ENCODE measurements at places on chromosomes 3 and 15.
A peak's percentile ranks its signal among the peaks of the same experiment; 100 is the strongest.

GRCh38 chr3:58299075-58299474 is 7.0 kb upstream of the RPP14 start:
- no peak for DNase-seq

DNA sequence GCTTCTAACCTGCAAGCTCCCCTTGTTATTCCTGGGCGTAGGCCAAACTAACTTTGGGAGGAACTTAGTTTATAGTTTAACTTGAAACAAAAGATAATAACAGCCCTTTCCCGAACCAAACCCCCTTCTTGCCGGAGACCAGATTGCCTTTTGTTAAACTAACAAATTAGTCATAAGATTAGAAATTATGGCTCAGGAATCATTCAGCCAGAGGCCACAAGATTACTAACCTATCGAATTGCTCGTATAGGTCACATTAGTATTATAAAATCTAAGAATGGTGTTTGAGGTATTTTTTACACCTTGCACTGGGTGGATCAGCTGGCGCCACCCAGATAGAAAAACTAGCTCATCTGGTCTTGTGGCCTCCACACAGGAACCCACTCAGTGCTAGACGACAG is 65.3 kb upstream of the RAP2B start:
- DNase-seq: no peak

DNA sequence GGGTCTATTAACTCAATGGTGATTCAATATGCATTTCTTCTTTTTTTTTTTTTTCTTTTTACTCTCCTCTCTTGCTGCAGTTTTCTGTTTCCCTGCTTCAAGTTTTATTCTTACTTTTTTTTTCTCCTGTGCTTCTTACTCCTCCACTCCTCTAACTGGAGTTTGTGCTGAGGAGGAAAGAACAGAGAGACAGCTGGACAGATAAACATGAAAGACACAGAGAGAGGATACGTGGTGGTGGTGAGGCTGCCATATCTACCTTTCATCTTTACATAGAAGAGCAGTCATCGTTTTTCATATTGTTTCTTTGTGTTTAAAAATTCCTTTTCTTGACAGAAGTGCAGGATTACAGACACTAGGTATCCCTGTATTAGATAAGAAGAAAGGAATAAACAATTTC is 262.8 kb downstream of the OTOL1 start:
- DNase-seq: no peak

- DNase-seq: peak; percentile 72
Measured at GRCh38 chr15:63752075-63752684, 81.6 kb downstream of the HERC1 start.

DNA sequence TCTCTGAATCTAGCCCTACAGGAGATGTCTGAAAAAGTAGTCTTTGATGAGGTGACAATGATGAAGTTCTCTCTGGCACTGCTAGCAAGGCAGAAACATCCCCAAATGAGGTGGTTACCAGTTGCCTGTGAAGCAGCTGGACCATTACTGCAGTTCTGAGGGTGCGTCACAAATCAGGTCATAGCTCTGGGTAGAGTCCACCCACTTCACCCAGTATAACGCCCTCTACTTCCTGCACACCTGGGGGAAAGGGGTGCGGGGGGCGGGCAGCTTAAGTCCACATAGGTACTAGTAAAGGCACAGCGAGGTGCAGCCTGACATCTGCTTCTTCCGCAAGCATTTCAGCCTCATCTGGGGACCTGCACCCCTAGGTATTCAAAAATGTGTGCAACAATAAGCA is 13.4 kb upstream of the SATB1 start:
- no peak for DNase-seq

DNA sequence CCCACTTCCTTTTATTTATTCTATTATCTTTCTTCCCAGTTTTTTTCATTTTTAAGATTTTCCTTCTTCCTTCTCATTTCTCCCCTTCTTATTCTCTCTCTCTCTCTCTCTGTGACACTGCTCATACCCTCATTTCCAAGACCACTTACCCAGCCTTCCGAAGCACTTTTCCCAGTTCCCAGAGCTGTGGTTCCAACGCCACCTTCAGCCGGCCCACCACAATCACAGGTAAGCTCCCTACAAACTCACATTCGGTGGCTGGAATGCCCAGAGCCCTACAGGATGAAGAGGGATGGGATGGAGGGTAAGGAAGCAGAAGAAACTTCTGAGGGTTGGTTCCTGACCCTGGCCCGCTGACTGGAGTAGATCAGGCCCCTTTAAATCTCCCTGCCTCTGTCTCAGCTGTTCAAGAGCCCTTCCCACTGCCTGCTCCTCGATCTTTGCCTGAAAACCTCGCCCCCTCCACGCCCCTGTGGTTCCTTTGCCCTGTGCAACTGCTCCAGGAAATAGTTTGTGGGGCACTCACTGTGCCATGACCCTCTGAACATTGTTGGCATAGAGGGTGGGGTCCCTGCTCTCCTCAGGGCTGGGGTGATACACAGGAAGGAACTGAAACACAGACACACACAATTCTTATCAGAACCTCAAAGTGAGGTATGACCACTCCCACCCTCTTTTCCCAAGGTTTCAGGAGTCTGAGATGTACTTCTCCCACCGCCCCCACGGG is 4.8 kb downstream of the LPCAT4 start:
- no peak for DNase-seq

GRCh38 chr3:44501971-44502370 is 24.5 kb upstream of the ZNF445 start:
- no peak for DNase-seq

DNA sequence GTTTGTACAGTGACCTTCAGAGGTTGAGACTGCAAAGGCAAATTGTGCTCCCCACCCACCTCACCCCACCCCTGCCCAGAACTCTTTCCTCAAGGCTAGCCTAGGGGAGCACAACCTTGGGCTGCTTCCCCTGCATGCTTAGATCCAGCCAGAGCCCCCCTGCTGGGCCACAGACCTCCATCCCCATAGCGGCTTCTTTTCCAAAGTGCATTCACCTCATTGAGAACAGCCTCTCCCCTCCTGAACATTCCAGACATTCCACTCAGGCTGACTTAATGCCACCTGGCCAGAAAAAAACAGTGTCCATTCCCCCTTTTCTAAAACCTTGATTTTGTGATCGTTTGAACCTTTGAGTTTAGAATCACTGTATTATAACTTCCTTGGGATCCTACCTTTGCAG is 124.4 kb upstream of the TOPAZ1 start:
- DNase-seq: no peak

DNA sequence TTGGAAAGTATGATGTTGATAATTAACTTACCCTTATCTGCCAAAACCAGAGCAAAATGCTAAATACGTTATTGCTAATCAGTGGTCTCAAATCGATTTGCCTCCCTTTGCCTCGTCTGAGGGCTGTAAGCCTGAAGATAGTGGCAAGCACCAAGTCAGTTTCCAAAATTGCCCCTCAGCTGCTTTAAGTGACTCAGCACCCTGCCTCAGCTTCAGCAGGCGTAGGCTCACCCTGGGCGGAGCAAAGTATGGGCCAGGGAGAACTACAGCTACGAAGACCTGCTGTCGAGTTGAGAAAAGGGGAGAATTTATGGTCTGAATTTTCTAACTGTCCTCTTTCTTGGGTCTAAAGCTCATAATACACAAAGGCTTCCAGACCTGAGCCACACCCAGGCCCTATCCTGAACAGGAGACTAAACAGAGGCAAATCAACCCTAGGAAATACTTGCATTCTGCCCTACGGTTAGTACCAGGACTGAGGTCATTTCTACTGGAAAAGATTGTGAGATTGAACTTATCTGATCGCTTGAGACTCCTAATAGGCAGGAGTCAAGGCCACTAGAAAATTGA is 59.7 kb downstream of the DCUN1D1 start:
- DNase-seq: peak; percentile 94

- no peak for DNase-seq
Measured at GRCh38 chr3:126866175-126866759, 116.6 kb upstream of the PLXNA1 start.

DNA sequence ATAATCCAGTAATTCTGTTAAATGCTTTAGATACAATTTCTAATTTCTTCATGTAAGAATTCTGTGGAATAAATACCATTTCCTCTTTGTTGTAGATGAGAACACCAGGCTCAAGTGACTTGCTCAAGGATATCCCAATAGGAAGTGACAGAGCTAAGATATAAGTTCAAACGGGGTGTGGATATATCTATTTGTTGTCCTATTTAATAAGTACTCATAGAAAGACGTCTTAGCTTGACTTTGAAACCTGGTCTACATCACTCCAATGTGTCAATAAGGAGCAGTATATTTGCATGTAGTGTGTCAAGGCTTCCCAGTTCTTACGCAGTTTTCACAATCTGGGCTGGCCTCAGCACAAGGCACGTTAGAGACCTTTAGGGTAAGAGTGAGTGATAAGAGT is 4.7 kb upstream of the GCSAM start:
- DNase-seq: no peak

GRCh38 chr15:42679285-42680141 is 57.4 kb downstream of the CDAN1 start:
- no peak for DNase-seq

DNA sequence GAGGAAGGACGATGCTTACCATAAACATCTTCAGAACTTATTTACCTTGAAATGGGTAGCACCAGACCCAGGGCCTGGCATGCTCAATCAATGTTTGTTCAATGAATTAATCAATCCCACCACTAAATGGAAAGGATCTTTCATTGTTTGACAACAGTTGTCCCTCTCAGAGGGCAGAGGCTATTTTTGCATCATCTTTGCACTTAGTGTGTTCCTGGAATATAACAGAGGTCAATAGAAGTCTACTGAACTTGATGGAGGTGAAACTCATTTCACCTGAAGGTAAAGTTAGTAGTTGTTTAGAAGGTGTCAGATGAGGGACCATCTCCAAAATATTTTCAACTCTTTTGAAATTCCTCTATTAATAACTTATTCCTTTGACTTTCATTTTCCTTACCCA is 36.9 kb upstream of the LACTB start:
- DNase-seq: no peak

- no peak for DNase-seq
Measured at GRCh38 chr3:13507570-13508339, 27.6 kb downstream of the HDAC11 start.

- DNase-seq: no peak
Measured at GRCh38 chr3:170494766-170495165, 76.1 kb downstream of the CLDN11 start.

DNA sequence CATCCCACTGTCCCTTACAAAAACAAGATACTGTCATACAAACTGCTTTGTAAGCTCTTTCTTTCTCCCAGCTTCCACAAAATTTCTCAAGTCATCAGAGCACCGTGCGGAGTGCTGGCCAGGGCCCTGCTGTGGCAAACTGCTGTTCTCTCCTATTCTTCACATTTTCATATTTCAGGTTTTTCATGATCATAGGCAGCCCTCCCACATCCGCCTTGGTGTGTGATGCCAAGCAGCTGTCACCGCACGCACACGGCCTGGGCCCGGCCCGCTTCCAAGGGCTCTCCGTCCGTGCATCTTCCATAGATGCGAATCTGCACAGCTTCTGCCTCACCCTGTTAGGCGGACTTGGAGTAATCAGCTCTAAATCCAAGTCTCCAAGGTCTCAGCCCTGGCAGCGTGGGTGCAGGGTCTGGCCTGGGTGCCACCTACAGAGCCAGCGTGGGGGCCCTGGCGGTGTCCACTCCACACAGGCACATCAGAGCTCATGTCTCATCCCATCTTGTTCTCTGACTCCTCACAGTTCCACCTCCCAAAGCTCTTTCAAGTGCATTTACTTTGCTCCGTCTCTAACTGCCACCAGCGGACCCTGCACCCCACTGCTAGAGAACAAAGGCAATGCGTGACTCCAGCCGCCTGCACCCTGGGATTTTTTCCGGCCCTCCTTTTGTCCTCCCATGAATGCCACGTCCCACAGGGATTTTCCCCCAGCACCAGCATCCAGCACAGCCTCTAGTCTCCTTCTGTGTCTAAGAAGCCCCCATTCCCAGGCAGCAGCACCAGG is 27.2 kb downstream of the CYFIP1 start:
- DNase-seq: no peak

- no peak for DNase-seq
Measured at GRCh38 chr3:4904811-4905695, 74.2 kb upstream of the BHLHE40 start.

DNA sequence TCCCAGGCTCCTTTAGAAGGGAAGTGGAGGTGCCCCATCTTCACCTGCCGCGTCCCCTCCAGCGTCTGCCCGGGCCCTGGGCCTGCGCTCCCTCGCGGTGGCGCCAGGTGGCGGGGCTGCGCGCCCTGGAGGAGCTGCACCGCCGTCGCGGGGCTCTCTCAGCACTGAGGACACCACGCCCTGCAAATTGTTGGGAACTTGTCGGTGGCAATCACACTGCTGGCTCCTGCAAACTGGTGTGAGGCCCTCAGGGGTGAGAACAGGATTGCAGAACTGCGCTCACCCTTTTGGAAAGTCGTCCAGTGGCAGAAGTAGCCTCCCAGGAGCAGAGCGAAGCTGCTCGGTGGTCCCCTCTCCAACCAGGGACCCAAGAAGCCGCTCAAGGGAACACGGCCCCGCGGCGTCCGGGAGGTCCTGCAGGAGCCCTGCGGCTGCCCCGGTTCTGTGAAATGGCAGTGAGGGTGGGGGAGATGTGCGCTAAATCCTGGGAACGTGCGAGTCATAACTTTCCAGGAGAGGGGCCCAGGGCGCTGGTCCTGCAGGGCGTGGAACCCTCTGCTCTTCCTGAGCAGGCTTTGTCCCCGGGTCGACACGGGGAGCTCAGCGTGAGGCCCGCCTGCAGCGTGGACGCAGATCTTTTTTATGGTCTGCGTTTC is 995 bp upstream of the LRRK1 start:
- no peak for DNase-seq

- DNase-seq: no peak
Measured at GRCh38 chr15:73906346-73907034, 19.8 kb upstream of the LOXL1 start.

GRCh38 chr3:39665441-39665840 is 144.0 kb upstream of the MYRIP start:
- no peak for DNase-seq

GRCh38 chr3:125185805-125186204 is 26.7 kb downstream of the SLC12A8 start:
- no peak for DNase-seq

DNA sequence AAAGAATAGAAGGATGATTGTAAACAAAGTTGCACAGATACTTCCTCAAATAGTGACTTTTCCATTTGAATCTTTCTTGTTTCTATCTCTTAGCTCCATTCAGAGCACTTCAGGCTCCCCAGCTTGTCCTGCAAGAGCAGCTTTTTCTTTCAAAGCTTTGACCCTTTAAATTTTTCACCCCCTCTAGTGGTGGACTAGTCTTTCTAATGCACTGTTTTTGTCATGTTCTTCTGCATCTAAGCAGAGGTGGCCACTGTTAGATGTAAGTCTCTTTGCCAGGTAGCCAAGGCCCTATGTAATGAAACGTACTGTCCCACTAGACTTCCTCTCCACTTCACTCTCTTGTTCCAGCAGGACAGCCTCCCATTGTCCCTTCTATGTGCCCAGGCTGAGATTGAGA is 74.0 kb upstream of the MANF start:
- no peak for DNase-seq

- DNase-seq: no peak
Measured at GRCh38 chr3:94285872-94286271, 223.0 kb downstream of the NSUN3 start.

GRCh38 chr15:63881431-63881830 is 47.7 kb upstream of the HERC1 start:
- DNase-seq: no peak

GRCh38 chr15:42279234-42279723 is 6.0 kb upstream of the TMEM87A start:
- no peak for DNase-seq
